WERI-Rb-1 (cell line): ENCODE measurements at places on chromosomes 12 and 14.
A peak's percentile ranks its signal among the peaks of the same experiment; 100 is the strongest.

DNA sequence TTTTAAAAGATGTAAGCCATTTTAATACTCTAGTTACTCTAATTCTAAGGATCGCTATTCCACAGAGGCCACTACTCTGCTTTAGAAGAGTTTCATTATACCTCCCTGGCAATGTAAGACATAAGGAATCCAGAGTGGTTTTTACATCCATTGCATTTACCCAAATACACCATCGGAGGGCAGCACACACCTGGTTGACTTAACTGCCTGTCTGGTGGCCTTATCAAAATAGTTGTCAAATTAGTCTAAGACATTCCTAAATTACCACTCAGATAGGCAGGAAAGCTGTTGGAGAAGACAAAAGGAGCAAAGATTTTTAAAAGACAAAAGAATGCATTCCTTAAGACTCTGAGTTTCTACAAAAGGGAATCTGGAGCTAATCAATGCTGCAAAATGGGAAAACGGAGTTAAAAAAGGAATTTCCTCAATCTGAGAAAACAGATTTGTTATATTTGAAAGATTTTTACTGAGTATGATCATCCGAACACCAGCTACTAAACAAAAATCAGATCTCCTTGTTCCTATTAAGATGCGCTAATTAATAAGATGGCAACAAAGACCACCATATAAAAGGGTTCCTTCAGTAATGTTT, 33.8 kb upstream of the FGD4 start:
- peak; percentile 46 for DNase-seq

DNA sequence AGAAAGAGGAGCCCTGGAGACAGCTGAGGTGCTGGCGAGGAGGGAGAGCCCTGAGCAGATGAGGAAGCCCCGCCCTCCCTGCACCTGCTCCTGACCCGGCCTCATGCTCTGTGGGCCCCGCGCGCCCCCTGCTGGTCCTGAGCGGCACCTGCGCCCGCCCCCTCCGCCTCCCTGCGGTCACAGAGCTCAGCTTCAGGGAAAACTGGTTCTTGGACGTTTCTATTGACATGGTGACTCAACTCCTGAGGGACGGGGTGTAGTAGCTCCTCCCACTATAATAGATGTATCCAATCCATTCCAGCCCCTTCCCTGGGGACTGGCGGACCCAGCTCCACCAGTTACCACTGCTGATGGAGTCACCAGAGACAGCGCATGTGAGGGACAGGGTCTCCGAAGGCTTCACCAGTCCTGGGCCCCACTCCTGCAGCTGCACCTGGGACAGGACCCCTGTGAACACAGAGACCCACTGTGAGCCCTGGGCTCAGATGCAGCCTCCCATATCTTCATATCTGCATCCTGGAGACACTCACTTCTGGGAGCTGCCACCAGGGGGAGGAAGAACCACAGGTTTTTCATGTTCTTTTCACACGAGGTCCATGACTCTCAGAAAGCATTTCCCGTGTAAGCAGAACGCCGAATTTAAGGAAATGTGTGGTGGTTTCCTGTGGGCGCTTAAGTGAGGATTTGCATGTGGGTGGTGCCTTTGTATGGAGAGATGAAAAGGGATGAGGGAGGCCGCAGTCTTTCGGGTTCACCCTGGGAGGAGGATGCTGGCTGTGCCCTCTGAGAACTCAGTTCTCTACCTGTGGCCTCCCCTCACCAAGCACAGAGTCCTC, 1346.4 kb downstream of the TMEM121 start:
- peak; percentile 73 for DNase-seq

DNA sequence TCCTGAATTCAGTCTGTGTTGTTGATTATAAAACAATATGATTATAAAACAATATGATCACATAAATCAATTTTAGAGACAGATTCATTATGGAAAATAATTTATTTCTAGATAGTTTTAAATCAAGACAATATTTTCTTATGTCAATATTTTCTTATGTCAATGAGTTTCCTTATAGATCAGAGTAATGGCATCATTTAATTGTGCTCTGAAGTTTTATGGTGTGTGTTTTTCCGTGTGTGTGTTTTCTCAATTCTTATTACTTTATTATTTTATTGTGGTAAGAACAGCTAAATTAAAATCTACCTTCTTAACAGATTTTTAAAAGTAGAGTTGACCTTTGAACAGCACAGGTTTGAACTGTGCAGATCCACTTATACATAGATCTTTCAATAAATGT, 105.3 kb upstream of the SLCO1B1 start:
- no peak for DNase-seq

DNA sequence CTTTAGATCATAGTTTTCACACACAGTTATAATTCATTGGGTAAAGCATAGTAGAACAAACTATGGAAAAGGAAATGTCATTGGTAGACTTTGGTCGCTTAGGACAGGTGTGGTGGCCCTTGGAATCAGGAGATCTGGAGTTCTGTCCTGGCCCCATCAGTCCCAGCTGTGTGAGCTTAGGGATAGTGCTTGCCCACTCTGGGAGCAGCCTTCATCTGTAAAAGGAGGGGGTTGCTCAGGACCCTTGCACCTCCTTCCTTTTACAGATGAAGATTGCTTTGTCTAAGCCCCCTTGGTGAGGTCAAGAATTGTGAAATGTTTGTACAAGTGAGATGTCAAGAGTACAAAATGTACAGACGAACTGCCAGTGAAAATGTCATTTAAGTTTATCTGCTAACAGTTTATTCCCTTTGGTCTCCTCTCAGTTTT, 93.2 kb downstream of the BORCS5 start:
- no peak for DNase-seq

DNA sequence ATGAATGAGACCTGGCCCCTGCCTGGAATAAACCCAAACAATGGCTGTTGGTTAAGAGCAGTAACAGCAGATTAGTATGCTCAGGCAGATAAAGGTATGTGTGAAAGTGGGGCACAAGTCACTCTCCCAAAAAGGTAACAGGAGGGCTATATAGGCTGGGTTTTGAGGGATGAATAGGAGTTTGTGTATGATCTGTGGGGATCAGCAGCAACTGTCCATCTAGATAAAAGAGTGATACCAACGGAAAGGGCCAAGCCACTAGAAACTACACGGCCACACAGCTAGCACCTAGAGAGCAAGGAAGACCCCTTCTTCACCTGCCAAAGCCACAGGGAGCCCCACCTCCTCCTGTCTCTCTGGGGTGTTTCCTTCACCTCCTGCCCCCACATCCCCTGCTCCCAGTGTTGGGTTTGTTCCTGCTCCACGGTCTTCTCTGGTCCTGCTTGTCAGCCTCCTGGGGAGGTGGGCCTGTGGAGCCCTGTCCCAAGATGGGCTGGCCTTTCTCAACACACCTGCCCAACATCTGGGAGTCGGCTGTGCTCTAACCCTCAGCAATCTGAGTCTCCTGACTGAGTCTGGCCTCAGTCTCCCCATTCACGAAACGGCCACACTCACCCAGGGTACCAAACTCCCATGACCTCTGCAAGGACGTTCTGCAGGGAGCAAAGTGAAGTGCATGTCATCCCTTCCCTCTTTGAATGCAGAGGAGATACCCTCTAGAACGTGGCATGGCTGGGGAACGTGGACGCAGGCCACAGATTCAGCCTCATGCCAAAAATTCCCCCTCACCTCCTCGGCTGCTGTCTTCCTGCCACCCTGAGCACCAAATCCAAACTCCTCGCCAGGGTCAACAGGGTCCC, 108.2 kb downstream of the NCOR2 start:
- DNase-seq = no peak

DNA sequence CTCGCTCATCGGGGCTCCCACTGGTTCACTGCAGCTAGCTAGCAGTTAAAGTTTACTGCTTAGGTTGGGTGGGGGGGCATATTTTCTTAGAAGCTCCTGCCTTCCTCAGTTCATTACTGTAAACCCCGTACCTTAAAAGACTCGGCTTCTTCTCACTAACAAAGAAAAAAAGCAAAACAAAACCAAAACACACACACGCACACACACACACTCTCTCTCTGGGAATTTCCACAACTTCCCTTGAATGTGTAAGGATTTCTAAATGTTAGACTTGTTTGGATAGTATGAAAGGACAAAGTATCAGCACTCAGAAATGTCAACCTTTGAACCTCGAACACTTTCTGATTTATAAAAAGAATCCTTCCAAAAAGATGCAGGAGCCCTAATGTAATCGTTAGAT, 927 bp downstream of the PTHLH start:
- no peak for DNase-seq

GRCh38 chr14:102610968-102611811, 18.7 kb downstream of the RCOR1 start:
- no peak for DNase-seq

GRCh38 chr12:5827591-5827990, 117.5 kb downstream of the ANO2 start:
- DNase-seq = no peak

- no peak for DNase-seq
Measured at GRCh38 chr12:110782922-110783321, 40.2 kb upstream of the PPP1CC start.

DNA sequence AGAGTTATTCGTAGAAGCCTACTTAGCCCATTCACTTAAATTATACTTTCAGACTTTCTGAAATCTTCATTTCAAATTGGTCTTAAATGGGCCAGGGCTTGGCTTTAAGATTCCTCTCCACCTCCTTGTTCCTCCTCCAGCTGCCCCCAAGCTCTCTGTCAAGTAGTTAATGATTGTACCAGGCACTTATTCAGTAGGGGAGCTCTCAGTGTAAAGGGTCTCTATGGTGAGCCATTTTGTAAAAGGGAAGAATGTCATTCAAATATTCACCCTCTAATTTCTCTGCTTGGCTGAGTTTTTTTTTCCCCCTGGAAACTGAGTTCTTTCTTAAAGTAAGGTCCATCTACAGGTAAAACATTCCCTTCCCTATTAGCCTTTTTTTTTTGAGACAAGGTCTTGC, 96.6 kb downstream of the SUDS3 start:
- no peak for DNase-seq

GRCh38 chr12:131912518-131913274, 16.4 kb upstream of the PUS1 start:
- DNase-seq = no peak

- DNase-seq = no peak
Measured at GRCh38 chr12:24860546-24860945, 88.4 kb downstream of the BCAT1 start.

- DNase-seq = no peak
Measured at GRCh38 chr12:105275997-105276733, 40.2 kb upstream of the APPL2 start.

GRCh38 chr14:103022002-103022684, 35.2 kb downstream of the CDC42BPB start:
- no peak for DNase-seq

DNA sequence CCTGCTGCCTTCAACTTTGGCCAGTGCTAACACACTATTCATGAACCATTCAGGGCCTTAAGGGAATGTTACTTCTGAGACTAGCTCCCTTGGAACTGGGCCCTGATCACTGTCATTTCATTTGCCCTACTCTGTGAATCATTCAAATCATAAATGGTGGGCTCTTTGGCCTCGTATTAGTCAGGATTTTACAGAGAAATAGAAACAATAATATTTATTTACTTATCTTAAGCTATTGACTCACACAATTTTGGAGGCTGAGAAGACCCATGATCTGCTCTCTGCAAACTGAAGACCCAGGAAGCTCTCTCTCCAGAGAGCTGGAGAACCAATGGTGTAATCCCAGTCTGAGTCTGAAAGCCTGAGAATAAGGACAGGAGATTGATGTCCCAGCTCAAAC, 398.5 kb downstream of the LRIG3 start:
- no peak for DNase-seq
